Stimulated activated CD8-positive, alpha-beta memory T cell treated with anti-CD3 and anti-CD28 coated beads, Interleukin-2, amount 100 ng/mL, for 48 hours (primary cell): ENCODE measurements at places on chromosomes 5 and 9.

GRCh38 chr5:130528474-130528873, 624.2 kb downstream of the CHSY3 start:
- DNase-seq = no peak

GRCh38 chr5:81718300-81718699, 32.6 kb downstream of the SSBP2 start:
- DNase-seq = no peak

GRCh38 chr9:127522727-127523126, 71.4 kb downstream of the LRSAM1 start:
- DNase-seq = no peak

- DNase-seq = no peak
These were observed 64.3 kb upstream of the PCA3 start for GRCh38 chr9:76699971-76700370.

- DNase-seq = no peak
These were observed 3.6 kb upstream of the MACIR start for GRCh38 chr5:103254921-103255320.

DNA sequence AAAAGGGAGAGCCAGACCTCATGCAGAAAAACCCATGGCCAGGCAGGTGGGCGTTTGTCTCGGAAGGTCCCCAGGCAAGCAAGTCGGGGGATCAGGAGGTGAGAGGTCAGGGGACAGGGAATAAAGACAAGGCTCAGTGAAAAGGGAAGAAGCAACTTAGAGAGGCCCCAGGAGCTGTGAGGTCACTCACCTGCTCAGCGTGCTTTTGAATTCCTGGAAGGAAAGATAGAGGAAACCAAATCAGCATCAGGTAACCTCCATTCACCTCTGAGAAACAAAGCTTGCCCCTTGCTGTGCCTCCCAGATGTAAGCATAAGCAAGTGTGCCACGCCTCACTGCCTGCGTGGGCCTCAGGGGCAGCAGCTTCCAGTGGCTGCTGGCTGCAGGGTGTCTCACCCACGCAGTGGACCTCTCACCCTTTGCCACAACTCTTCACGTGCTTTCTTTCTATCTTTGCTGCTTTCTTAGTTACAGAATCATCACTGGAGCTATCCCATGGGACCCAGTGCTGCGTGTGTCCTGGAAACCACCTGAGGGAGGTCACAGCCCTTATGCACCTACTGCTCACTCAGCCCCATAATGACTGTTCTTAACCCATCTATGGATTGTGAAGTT, 6.0 kb downstream of the TRIM7 start:
- DNase-seq = no peak

GRCh38 chr5:54021431-54022164, 288.8 kb downstream of the ARL15 start:
- no peak for DNase-seq

- DNase-seq = no peak
These were observed 687.4 kb upstream of the SEMA6A start for GRCh38 chr5:117261948-117262571.

DNA sequence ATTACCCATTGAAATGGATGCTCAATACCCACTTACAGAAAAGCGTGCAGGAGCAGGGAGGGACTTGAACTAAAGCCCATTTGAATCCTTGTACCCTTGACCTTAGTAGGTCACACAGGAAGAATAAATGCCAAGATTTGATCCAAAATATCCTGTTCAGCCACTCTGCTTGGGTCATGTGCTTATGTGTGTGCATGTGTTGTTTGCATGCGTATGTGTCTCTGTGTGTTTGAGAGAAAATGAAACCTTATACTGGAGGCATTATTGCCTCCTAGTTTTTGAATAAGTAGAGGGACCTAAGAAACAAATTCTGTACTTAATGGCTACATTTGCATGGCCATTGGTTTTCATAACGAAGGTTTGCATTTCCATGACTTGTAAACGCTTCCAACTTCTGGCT, 63.4 kb upstream of the TRIM32 start:
- DNase-seq = no peak

DNA sequence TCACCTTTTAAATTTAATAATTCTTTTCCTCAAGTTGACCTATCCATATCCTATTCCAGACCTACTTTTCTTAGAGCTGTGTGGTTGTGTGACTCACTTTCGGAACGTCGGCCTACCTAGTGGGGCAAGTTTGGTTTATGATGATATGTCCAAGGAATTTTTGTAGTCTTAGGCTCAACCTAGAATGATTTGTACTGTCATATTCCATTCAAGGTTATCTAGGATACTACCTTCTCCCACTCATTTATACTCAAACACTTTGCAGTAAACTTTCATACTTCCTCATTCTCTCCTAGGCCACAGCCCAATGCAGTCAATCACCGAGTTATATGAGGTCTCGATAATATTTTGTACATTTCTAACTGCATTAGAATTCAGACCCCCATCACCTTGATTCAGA, 61.9 kb downstream of the PIK3R1 start:
- no peak for DNase-seq

DNA sequence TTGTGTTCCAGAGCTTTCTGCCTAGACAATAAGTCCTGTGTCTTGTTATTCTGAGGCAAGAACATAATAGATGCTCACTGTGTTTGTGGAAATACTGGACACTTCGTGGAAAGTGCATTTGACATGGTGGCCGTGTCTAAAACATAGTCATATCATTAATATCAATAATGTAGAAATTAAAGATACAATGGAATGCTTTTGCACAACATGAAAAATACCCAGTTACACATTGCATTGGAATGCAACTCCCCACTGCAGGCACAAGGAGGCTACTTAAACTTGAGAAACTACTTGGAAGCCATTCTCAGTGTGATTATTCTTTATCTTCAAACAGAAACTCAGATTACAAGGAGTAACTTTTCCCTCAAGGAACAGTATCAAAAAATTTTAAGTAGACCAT, 145.3 kb upstream of the ZNF462 start:
- no peak for DNase-seq

DNA sequence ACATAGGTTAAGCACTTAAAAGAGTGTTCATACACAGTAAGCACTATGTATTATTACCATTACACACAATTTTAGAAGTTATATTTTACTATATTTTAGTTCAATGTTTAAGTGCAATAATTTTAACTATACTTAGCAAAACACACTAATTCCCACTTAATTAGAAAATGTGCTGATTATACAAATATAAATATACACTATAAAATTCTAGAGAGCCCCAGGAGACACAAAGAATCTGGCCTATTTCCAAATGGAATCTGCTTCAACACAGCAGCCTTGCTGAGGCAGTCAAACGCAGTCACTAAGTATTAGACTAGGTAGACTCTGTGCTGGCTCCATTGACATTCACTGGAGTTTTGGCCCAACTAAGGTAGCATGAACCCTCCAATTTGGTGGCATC, 160.9 kb downstream of the CETN3 start:
- no peak for DNase-seq

- no peak for DNase-seq
These were observed 28.7 kb downstream of the LARP1 start for GRCh38 chr5:154783774-154784460.

DNA sequence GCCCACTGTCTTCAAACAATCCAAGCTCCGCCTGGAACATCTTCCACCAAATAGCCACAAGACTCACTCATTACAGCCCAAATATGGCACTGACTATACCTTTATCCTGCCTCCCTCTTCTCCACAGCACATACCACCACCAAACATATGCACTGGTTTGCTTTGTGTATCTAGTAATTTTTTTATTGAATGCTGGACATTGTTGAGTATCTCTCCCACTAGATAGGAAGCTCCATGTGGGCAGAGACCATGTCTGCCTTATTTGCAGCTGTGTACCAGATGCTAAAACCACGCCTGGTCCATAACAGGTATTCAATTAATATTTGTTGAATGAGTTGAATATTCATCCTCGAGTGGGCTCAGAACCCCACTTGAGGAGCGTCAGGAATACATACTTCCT, 67.2 kb upstream of the FUBP3 start:
- DNase-seq = no peak

GRCh38 chr5:16957304-16958196, 21.5 kb upstream of the MYO10 start:
- DNase-seq = no peak

- DNase-seq = no peak
These were observed 34.4 kb downstream of the GLRA1 start for GRCh38 chr5:151890299-151890698.

DNA sequence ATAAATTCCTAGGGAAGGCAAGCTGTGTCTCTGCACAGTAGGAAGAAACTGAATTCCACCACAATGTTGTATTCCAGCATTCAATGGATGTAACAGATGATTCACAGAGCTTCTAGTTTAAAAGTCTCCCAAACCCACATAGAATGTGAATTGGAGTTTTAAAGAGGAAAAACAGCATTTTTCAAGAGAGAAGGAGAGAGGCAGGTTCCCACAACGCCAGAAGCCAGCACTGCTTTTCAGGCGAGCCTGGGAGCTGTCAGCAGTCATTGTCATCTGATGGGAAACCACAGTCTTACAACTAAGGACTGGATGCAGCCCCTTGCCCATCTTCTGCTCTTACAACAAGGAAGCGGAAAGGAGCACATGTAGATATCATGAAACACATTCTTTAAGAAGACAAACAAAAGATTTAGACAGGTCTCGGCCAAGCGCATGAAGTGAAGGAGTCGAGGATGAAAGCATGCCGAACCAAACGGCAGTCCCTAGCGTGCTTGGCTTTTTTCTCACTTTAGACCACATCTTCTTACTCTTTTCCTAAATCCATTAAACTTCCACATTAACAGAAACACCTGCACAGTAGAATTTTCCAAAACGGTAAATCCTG, 638 bp downstream of the DIRAS2 start:
- no peak for DNase-seq

GRCh38 chr9:130981756-130982137, 27.2 kb upstream of the LAMC3 start:
- DNase-seq = no peak

DNA sequence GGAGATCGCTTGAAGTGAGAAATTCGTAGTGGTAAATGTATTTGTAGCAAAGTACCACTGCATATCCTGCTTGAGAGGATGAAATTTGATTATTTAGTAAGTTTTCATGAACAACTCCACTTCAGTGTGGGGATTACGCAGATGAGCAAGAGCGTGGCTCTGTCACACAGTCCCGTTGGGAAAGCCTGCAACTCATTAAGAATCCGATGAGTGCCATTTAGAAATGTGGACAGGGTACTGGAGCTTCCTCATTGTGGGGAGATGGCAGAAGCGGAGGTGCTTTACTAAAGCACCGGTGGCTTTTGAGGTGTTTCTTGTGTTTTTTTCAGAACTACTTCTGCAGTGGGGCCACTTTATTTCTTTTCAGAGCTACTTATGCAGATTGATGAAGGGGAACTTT, 1.4 kb downstream of the TJP2 start:
- no peak for DNase-seq

DNA sequence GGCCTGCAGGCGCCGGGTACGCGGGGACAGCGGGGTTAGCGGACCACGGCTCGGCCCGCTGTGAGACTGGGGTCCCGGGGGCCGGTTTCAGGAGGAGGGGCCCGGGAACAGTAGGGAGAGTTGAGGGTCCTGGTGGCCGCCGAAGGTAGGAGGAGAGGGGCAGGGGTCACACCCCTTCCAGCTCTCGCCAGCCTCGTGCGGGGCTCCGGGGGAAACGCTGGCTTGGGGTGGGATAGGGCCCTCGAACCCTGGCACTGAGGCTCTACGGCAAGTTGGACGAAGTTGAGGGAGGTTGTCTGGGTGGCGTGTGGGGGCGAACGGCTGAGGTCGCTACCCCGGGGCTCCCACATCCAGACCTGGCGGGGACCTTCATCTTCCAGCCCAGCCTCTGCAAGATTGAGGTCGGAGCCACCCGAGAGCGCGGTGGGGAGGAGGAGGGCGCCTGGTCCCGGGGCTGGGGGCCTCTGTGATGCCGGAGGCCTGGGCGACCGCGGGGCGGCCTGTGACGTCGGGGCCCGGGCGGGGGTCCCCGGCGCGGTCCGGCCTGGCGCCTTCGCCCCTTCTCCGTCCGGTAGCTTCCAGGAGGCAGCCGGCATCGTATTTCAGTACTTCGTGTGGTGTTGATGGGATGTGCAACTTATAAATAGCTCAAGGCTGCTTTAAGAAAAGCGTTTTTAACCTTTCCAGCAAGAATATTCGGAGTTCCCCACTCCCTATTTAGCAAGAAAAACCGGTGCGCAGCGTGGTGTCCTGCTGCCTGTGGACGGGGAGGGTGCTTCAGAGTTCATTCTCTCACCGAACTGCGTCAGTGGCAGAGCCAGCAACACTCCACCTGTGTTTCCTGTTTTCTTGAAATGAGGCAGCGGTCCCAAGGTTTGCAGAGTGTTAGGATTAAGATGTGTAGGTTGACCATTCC, 902 bp downstream of the HABP4 start:
- DNase-seq = peak; percentile 5

DNA sequence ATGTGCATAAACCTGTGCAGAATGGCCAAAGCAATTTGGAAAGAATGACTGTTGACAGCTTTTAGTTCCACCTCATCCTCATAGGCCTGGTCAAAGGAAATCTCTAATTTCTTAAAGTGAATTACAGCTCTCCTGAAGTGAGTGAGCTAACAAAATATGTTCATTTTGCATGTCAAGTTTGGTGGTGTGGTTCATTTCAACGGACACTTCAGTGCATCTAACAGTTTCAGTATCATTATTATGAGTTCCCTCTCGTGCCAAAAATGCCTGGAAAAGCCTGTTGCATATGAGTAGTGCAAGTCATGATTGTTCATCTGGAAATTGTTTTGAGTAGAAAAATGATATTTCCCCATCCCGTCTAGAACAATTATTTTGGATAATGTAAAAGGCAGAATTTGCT, 53.2 kb upstream of the HMHB1 start:
- DNase-seq = no peak

GRCh38 chr5:40984884-40985283, 75.6 kb downstream of the C7 start:
- DNase-seq = no peak

DNA sequence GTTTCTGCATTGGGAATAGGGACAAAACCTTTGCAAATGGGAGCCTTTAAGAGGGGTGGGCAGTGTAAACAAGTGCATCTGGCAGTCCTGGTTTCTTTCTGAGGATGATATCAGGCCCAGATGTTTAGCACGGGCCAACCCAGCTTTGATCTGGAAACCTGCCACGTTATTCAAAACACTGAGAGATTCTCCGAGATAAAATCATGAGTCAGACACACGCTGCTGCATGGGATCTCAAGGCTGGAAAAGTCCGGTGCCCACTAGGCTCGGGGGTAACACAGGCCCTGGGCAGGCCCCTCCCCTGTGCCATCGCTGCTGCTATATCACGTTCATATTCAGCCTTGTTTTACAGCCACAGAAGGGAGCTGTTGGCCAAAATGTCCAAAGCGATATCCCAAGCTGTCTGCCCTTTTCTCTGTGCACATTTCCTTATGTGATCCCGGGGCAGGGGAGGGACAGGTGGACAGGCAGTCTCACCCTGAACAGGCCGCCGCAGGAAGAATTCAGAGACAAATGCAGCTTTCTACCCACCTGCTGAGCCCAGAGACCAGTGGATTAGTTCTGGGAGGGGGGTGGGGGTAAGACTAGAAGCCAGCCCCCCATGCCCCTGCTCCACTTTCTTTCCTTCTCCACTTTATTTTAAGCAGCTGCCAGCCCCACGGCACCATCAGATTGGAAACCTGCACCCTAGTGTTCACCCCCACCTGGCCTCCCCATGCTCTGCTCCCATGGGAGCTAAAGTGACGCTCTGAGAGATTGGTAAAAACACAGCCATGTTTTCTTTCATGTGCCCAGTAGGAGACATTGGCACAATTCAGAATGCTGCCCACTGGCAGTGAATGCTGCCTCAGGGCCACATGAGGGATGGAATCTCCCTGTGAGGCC, 63.1 kb downstream of the TMOD1 start:
- DNase-seq = no peak

GRCh38 chr5:41127967-41128690, 57.0 kb upstream of the MROH2B start:
- DNase-seq = no peak
